Left ventricle myocardium inferior (tissue), 1 donor: ENCODE measurements at places on chromosomes 6 and 20. TPM values are rescaled to one million over a fixed set of nuclear protein-coding genes. Genes with fewer than 3 reads are reported as not detected.

GRCh38 chr6:144931172-144932035 lies 646.3 kb downstream of the UTRN start:
- no peak for DNase-seq

- DNase-seq, result no peak
These were observed 78.9 kb upstream of the ISM1 start for GRCh38 chr20:13142143-13142542.

- DNase-seq, result peak; percentile 18
These were observed 62.2 kb downstream of the ARFGEF2 start for GRCh38 chr20:48983423-48984400.

Gene SLC35B3
- total RNA-seq, result 6.8 TPM

DNA sequence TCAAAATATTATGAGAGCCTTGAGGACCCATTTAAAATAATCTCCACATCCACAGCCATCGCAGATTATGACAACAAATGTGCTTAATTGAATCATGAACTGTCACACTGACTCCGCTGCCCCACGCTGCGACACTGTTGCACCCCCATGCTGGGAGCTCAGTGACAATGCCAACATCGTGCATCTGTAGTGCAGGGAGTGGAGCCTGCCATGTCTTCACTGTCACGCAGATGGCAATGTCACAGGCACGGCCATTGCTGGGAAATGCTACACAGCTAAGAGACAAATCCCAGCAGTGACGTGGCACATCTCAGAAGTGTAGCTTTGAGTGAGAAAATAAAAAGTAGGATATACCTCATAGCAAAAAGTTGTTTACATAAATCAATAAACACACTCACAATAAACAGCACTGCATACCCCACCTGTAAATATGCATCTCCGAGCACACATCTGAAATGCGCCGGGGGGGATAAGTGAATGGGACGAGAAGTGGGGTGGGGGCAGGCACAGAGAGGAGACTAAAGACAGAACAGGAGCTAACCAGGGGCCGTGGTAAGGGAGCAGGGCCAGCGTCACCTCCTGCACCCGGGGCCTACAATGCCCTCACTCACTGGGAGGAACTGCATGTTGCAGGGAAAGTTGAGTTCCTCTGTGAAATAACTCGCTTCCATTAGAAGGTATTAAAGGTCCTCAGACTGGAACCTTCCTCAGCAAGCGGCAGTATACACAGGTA lies 349.9 kb downstream of the THBS2 start:
- no peak for DNase-seq

Gene EMILIN3
- total RNA-seq, result 4.2 TPM

DNA sequence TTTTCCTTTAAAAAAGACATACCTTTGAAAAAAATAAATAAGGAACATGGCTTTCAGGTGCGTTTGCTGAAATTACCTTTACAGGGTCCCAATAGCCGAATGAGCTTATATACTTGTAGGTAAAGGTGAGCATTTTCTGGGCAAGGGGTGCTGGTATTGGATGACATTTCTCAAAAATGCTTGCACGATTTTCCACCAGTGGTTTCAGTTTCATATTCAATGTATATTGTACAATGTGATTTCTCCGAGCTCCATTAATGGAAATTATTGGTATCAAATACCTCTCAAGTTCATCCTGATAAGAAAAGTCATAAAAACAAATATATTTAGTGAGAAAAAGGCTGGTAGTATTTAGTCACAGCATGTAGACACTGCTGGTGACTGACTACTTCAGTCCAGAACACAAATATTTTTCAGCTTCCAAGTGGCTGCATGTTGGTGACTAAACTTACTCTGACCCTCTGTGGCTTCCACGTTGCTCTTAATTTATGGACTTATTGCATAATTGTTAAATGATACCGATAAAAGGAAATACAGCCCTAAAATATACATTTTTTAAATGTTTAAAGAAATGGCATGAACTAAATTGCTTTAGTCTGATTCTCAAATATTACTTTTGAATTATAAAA lies 32.9 kb upstream of the ZBTB24 start:
- no peak for DNase-seq

DNA sequence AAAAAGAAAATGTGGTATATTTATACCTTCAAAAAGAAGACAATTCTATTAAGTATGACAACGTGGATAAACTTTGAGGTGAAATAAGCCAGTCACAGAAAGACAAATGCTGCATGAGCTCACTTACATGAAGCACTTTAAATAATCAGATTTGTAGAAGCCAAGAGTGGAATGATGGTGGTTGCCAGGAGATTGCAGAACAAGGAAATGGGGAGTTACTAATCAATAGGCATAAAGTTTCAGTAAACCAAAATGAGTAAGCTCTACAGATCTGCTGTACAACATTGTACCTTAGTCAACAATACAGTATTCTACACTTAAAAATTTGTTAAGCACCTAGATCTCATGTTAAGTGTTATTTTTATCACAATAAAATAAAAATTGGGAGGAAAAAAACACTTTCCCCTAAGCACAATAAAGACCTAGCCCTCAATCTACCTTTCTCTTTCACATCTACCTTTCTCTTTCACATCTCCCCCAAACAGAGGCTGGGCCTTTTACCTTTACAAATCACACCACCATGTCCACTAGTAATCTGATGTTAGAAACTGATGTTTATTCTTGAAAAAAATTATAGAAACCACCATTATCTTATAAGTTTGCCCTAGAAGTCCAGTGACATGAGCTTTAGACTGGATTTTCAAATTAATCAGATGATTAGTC lies 73.9 kb downstream of the PKIB start:
- DNase-seq, result no peak

Gene TRERF1
- total RNA-seq, result 1.4 TPM

GRCh38 chr20:32583581-32584070 lies 1.5 kb downstream of the NOL4L start:
- DNase-seq, result no peak

GRCh38 chr6:34350934-34351217 lies 41.6 kb downstream of the NUDT3 start:
- no peak for DNase-seq

DNA sequence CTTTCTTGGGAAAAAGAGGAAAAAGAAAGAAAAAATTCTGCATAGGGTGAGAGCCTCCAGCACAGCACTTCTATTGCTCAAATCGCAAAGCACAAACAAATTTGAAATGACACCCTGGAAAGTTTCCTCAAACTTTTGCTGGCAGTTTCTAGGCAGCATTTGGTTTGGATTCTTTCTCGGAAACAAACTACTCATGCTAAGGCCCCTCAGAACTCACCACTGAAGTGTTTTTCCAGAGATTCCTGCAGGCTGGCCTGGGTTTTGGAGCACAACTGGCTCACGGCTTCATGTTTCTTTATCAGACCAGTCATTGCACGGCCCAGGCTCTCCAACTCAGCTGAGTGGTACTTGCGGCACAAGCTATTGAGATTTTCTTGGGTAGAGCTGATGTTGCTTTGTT lies 237.8 kb downstream of the SYNE1 start:
- no peak for DNase-seq

GRCh38 chr20:37414224-37415035 lies 68.5 kb downstream of the SRC start:
- DNase-seq, result no peak

Gene PYGB
- total RNA-seq, result 218 TPM

DNA sequence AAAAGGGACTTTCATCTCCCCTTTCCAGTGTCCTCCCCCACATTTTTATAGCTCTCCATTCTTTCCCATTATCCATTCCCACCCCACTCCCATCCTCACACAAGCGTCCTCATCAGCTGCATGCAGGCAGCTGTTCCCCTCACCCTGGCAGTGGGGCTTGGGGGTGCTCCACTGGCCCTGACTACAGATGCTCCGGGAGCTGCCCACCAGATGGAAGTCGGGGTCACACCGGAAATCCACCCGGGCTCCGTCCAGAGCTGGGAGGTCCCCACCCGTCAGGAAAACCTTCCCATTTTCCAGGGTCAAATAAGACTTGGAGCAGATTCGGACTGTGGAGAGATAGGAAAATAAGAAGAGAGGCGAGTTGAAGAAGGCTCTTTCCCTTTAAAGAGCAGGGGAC lies 2.7 kb downstream of the GABBR1 start:
- no peak for DNase-seq

Gene HMGN4
- total RNA-seq, result 29.7 TPM

DNA sequence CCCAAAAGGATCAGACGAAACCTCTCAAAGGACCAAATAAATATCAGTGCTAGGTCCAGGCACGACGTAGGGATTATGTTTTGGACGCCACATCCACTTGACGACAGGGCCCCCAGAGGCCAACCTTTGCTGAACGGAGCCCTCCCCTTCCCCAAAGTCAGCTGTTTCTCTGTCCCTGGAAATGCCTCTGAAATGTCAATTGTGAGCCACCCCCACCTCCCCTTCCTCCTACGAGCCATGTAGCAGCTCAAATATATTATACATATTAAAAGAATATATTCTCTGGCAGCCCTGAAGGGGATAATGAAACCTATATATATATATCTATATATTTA lies 39.6 kb upstream of the BLCAP start:
- no peak for DNase-seq

Gene TMEM170B
- 4.4 TPM for total RNA-seq

- DNase-seq, result no peak
These were observed 15.4 kb downstream of the CST7 start for GRCh38 chr20:24964506-24964840.

Gene NRN1
- total RNA-seq, result 8.8 TPM

DNA sequence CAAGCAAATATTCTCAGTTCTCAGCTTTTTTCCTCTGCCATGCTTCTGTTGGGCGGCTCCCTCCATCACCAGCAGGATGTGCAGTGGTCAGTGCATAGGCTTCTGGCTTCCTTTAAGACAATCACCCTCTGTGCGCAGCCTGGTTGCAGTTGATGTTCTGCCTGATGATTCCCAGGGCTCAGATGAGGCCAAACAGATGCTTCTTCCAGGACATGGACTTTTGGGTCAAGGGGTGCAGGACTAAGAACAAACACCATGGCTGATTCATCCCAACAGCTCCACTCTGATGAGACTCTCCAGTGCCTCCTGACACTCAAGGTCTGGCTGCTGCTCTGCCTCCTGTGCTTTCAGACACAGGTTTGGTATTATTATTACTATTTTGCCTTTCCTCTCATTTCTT lies 554.8 kb upstream of the CDH4 start:
- DNase-seq, result no peak

DNA sequence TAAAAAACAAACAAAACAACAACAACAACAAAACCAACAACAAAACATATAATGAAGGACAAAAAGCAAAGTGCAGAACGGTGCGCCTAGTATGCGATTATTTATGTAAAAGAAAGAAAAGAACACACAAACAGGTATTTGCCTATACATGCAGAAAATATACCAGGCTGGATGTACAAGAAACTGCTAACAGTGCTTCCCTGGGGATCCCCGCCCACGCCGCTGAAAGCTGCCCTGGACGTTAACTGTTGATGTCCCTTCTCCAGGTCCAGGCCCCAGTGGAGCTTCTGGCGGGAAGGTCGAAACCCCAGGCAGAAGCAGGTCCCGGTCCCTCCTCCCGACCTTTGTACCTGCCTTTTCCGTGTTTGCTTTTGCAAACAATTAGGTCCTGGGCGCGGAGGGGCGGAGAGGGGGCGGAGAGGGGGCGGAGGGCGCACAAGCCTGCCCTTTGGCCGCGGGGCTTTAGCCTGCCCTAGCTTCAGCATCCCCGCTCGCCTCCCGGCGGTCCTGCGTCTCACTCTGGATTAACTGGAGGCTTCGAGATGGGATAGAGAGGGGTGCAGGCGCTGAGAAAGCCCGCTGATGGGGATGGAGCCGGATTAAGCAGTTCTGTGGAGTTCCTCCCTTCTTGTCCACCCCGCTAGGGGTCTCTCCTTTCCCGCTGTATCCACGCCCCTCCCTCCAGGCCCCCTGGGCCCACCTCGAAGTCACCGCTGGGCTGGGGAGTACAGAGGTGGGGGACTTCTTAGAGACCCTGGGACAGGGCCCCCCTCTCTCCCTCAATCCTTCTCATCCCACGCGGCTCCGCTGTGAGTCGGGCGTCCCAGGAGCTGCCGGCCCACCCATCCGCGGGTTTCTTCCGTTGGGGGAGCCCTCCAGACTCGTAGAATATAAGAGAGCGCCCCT lies 8.2 kb upstream of the AHCY start:
- DNase-seq, result no peak

- DNase-seq, result no peak
These were observed 28.1 kb downstream of the MRPL14 start for GRCh38 chr6:44099192-44099591.

Gene ARHGAP40
- not detected for total RNA-seq

Gene SPTLC3
- total RNA-seq, result 9.0 TPM

Gene SPATS1
- not detected for total RNA-seq

- no peak for DNase-seq
These were observed 2.8 kb downstream of the SNRPB2 start for GRCh38 chr20:16732506-16733152.

DNA sequence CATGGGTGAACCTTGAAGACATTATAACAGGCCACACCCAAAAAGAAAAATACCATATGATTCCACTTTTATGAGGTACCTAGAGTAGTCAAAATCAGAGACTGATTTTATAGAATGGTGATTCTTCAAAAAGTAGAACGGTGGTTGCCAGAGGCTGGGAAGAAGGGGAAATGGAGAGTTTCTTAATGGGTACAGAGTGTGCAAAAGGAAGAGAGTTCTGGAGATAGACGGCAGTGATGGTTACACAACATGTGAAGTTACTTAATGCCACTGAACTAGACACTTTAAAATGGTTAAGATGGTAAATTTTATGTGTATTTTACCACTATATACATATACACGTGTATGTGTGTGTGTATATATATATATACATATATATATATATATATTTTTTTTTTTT lies 80.8 kb downstream of the PRND start:
- no peak for DNase-seq

Gene BANF2
- not detected for total RNA-seq

DNA sequence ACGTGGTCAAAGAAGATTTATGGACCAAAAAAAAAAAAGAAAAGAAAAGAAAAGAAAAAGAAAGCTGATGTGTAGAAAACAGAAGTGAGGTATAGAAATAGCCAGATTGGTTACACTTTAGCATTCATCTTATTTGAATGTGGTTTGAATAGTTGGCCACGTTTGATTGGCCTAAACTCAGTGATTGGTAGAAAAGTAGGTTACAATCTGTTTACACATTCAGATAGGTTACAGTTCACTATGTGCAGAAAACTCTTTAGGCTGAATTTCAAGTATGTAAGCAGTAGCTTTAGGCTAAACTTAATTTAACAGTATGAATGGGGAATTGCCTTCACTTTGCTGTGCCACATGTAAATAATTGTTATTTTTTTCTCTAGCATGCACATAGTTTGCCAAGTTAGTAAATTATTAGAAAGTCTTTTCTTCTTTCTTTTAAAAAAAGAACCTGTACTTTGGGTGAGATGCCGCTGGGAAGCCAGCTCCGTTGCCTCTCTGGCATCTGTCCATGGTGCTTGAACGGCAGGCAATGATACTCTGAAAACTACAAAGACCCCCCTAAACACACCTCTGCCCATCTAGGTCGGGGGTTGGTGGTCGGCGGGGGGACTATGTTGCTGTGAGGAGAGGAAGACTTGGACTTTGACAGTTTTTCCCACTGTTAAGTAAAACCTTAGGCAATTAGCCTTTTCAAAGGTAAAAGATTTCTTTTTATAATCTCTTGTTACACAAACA lies 173.0 kb downstream of the AIG1 start:
- DNase-seq, result no peak

DNA sequence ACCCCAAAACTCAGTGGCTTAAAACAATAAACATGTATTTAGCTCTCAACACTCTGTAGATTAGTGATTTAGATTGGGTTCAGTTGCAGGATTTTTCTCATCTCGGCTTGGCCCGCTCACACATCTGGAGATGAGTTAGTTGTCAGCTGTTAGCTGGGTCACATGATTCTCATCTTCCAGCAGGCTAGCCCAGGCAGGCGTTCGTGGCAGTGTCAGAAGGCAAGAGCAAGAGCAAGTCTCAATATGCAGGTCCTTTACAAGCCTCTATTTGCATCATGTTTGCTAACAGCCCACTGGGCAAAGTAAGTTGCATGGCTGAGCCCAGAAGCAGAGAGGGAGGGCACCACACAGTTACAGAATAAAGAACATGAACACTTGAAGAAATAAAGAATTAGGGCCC lies 83.6 kb upstream of the MYLIP start:
- DNase-seq, result no peak
